ENCODE measurements at places on chromosomes 3 and 15. TPM values are rescaled to one million over a fixed set of nuclear protein-coding genes. Genes with fewer than 3 reads are reported as not detected.

GRCh38 chr3:127182431-127182830 is 10.5 kb upstream of the PRR23E start:
- DNase-seq: no peak

Gene LIPH
- 0.63 TPM for total RNA-seq

GRCh38 chr15:97597801-97598200 is 362.7 kb upstream of the ARRDC4 start:
- no peak for DNase-seq

Gene CORO2B
- total RNA-seq: 12.3 TPM

DNA sequence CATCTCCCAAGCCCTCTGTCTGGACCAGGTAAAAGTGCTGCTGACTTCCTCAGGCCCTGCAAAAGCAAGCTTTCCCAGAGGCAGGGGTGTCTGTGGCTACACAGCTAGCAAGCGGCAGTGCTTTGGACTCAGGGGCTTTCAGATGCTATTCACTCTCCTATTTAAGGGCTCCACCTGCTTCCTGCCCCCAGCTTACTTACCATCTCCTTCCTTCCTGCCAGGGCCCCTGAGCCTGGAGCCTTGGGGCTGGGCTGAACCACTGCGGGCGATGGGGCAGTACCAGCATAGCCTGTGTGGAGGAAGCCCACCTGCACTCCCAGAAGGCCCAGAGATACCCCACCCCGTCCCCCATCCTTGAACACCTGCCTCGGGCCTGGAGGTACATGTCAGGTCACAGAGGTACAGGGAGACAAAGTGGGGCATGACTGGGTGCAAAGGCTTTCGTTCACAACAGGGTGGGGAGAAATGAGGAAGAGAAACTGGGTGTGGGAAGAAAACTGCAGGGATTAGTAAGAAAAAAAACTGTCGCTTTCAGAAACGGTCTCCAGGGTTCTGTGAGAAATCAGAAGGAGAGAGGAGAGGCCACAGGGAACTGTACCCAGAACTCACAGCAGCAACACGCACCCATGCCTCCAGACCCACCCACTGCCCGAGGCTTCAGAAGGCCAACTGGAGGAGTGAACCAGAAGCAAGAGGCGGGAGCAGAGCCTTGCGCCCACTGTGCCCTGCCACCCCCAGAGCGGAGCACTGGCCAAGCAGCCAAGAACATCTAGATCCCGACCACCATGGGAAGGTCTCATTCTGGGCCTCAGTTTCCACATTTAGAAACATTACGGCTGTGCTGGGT is 49.5 kb downstream of the CCDC12 start:
- no peak for DNase-seq

Gene TRPM1
- total RNA-seq: 0.03 TPM

Gene ZDHHC19
- total RNA-seq: not detected

Gene ZNF662
- 0.40 TPM for total RNA-seq

Gene ALS2CL
- 3.9 TPM for total RNA-seq

DNA sequence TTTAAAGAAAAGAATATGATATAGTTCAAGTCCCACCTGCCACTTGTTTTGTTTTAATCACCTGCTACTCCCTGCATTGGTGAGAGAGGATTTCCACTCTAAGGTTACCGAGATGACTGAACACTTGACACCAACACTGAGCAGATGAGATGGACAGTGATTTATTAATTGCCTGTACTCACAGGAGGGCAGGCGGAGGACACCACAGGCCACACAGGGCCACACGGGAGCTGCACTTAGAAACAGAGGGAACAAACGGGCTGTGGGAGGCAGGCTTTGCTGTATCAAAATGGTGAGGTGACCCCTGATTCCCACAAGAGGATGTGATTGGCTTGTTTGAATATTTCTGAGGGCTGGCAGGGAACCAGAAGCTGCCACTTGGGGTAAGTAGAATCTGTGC is 10.8 kb downstream of the MINAR1 start:
- DNase-seq: no peak

- peak; percentile 96 for DNase-seq
These were observed 1.1 kb upstream of the ECT2 start for GRCh38 chr3:172749230-172749965.

Gene CCDC33
- not detected for total RNA-seq

DNA sequence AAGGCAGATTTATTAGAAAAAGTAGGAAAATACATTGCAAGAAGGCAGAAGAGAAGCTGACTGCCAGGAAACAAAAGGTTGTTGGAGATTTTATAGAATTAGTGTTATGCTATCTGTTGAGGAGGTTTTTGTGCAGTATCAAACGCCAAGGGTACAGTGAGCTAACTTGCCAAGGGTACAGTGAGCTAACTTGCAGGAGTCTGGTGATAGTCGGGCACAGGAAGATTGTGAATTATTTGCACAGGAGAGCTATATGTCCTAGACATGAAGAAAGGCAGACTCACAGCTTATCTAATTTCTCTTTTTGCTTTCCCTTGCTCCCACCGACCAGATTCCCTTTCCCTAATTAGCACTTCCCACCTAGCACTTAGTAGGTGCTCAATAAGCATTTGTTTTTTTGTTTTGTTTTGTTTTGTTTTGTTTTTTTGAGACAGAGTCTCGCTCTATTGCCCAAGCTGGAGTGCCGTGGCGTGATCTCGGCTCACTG is 2.7 kb upstream of the CSK start:
- no peak for DNase-seq

GRCh38 chr3:42552830-42553229 is 28.9 kb downstream of the SEC22C start:
- no peak for DNase-seq

DNA sequence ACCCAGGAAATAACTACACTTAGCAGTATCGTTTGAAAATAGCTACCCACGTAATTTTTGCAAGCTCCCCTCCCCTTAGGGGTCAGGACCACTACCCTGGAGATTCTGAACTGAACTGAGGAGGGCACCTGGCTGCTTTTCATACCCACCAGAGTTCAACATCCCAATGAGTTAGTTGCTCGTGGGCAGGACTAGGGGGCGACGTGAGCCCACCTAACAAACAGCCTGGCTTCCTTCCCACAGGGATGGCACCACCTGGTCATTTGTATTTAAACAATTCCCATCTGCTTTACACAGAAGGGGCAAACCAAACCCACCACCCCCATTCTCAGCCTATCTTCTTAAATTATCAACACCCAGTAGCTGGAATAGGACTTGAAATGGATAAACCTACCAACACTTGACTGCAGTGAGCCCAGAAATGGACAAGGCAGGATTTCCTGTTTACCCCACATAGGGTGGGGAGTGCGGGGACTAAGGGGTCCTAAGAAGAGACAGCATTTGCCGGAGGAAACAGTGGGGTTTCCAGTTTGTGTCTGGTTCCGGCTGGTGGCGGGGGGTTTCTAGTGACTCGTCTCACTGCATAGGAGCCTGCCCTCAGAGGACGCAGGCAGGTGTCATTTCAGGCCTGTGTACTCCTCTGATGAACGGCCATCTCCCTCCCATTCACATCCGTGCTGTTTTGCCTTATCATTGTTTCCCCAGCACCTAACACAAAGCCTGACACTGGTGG is 11.6 kb upstream of the VGLL4 start:
- DNase-seq: no peak

Gene IQCF5
- not detected for total RNA-seq

- peak; percentile 84 for DNase-seq
These were observed 192.6 kb upstream of the PRICKLE2 start for GRCh38 chr3:64417816-64418215.

GRCh38 chr15:87626860-87627259 is 629.7 kb downstream of the NTRK3 start:
- no peak for DNase-seq

- DNase-seq: no peak
These were observed 10.6 kb upstream of the SLC9C1 start for GRCh38 chr3:112304611-112305010.

- no peak for DNase-seq
These were observed 8.3 kb downstream of the POMGNT2 start for GRCh38 chr3:43097400-43098080.

DNA sequence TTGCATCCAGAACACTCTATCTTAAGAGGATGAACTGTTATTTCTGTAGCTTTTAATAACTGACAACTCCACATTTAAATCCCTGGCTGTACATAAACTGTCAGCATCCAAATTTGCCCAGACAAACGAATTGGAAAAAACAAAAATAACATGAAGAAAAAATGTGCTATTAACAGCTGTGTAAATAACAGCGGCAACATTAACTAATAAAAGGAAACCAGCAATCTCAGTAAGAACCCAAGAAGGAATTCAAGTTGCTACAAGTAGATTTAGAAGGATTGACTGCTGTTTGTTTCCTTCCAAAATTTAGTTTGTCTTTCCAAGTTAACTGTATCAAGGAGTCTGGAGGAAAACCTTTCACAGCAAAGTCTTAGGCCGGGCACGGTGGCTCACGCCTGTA is 550.6 kb upstream of the MDFIC2 start:
- DNase-seq: no peak

Gene DUOXA2
- total RNA-seq: not detected

Gene CHRNA7
- total RNA-seq: 2.0 TPM

- no peak for DNase-seq
These were observed 244.1 kb upstream of the TBL1XR1 start for GRCh38 chr3:177441276-177441812.

GRCh38 chr3:188972310-188972709 is 199.5 kb upstream of the TPRG1 start:
- no peak for DNase-seq

DNA sequence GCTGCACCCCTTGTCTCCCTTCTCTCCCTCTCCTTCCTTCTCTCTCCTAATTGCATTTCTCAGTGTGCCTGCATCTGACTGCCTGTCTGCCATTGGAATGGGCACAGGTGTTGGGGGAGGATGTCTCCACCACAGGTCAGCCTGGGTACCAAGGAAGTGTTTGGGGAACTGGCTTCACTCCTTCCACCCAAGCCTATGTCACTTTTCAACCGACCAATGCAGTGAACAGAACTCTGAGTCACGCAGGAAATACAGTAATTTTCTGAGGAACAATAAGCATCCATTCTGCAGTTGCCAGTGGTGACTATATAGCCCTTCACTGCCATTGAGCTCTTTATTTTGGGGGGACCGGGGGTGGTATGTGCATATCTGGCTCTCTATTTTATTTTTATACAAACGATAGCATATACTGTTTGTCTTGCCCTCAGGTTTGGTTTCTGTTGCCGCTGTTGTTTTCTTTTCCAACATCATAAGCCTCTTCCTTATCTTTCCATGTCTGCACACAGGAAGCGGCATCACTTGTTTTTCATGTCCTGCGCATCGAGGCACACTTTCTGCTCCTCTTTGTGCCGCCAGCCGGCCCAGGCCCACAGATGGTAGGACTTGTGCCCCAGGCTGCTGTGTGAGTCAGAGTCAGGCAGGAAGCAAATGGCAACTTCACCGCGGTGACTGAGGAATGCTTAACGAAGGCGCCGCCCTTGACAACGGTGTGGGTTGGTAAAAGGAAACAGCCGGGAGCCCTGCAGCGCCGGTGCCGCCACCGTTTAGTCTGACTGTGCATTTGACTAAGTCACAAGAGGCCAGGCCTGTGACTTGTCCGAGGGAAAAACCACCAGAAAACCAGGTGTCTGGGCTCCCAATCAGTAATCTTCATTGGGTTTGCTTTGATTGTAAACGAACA is 21.1 kb upstream of the CDCP1 start:
- peak; percentile 99 for DNase-seq

- peak; percentile 55 for DNase-seq
These were observed 5.7 kb downstream of the LYSMD2 start for GRCh38 chr15:51731549-51732267.

- DNase-seq: no peak
These were observed 349.4 kb downstream of the LRTM1 start for GRCh38 chr3:54578417-54578816.

Gene KNG1
- not detected for total RNA-seq

Gene LMAN1L
- not detected for total RNA-seq

Gene EPHA6
- total RNA-seq: 0.10 TPM

GRCh38 chr15:37107071-37107743 is 6.9 kb upstream of the MEIS2 start:
- no peak for DNase-seq

Gene VPS8
- 28.1 TPM for total RNA-seq

Data from HT1080 (cell line).